ENCODE measurements at places on chromosomes 3 and 15. TPM values are rescaled to one million over a fixed set of nuclear protein-coding genes. Genes with fewer than 3 reads are reported as not detected.

Gene SLC2A2
- total RNA-seq = not detected

Gene DISP2
- 1.1 TPM for total RNA-seq

Gene TCTA
- total RNA-seq = 21.8 TPM

Gene EAF1
- total RNA-seq = 15.5 TPM

Gene IL16
- total RNA-seq = 0.29 TPM

Gene DUOXA2
- total RNA-seq = not detected

Gene CFAP20DC
- total RNA-seq = 2.1 TPM

Gene ST6GAL1
- total RNA-seq = 3.8 TPM

Gene ITPKA
- 13.2 TPM for total RNA-seq

Gene LDHAL6B
- total RNA-seq = not detected

Gene LRRC31
- not detected for total RNA-seq

Gene FAM3D
- not detected for total RNA-seq

Gene WDR49
- total RNA-seq = not detected

Gene AMIGO3
- total RNA-seq = 0.83 TPM

Gene DAZL
- total RNA-seq = not detected

Gene MRAS
- total RNA-seq = 11.0 TPM

Measured in A549 treated with dexamethasone at 1 μM for 4 hours (cell line).